ENCODE measurements at places on chromosomes 13 and 19.

DNA sequence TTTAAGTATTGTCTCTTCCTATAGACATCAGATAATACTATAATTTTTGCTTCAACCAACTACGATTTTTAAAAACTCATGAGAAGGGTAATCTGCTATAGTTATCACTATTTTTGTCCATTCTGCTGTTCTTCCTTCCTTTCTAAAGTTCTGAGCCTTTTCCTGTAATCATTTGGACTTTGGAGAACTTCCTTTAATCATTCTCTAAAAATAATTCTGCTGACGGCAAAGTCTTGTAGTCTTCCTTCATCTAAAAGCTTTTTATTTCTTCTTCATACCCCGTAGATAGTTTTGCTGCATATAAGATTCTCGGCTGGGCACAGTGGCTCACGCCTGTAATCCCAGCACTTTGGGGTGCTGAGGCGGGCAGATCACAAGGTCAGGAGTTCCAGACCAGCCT is 5.1 kb upstream of the FCGBP start:
- no peak for DNase-seq

GRCh38 chr19:7691497-7691896 is 10.4 kb downstream of the FCER2 start:
- DNase-seq = no peak

DNA sequence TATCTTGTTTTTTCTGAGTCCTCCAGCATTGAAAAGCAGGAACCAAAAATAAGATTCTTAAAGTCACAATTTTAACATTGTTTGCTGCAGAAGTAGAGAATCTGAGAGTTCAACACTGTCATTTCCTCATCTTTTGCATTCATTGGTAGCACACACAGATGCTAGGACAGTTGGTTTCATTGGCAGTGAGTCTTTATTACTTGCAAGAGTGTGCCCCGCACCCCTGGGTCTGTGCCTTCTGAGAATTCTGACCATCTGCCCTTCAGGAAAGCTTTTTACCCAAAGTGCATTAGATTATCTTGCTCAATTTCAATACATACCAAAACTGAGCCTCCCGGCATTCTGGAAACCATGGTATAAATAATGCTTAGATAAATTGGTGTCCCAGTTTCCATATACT is 247.7 kb upstream of the SLITRK1 start:
- DNase-seq = no peak

- DNase-seq = no peak
Observed at GRCh38 chr13:45242070-45242469, 41.2 kb upstream of the KCTD4 start.

- DNase-seq = no peak
Observed at GRCh38 chr19:51367255-51367564, 1.0 kb upstream of the ETFB start.

GRCh38 chr13:78719367-78719766 is 60.4 kb upstream of the OBI1 start:
- no peak for DNase-seq

DNA sequence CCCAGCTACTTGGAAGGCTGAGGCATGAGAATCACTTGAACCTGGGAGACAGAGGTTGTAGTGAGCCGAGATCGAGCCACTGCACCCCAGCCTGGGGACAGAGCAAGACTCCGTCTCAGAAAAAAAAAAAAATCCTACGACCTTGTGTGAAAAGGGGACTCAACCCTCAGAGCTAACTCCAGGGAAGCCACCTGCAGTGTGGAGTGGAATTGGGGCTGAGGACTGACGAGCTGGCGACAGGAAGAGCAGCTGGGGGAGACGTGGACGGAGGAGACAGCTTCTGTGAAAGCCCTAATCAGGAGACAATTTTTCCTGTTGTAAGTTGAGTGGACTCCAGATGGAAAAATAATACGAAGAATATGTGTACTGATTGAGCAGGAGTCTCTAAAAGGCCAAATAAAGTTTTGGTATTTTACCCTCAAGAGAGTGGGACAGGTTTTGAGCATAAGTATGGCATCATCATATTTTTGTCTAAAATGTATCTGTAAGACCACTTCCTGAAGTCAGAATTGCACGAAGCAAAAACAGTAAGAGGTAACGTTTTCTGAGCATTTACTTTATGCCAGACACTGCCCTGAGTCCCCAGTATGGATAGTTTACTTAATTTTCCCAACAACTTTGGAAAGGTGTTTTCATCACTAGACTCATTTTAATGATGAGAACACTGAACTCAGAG is 12.0 kb upstream of the LAIR1 start:
- no peak for DNase-seq

DNA sequence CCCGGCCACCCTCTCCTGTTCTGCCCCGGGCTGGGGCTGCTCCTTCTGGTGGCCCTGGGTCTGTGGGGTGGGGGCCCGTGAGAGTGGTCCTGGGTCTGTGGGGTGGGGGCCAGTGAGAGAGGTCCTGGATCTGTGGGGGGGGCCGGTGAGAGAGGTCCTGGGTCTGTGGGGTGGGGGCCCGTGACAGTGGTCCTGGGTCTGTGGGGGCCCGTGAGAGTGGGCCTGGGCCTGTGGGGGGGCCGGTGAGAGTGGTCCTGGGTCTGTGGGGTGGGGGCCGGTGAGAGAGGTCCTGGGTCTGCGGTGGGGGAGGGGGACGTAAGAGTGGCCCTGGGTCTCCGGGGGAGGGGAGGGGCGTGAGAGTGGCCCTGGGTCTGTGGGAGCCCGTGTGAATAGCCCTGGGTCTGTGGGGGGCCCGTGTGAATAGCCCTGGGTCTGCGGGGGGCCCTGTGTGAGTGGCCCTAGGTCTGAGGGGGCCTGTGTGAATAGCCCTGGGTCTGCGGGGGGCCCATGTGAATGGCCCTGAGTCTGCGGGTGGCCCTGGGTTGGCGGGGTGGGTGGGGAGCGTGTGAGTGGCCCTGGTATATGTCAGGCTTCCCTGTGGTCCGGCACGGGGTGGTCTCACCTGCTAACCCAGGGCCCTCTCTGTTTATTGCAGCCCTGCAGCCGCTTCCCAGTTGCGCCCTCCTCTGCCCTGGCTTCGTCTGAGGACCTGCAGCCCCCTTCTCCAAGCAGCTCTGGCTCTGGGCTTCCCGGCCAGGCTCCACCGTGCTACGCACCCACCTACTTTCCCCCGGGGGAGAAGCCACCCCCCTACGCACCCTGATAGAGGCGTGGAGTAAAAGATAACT is 52.3 kb downstream of the TMEM255B start:
- no peak for DNase-seq

- DNase-seq = no peak
Observed at GRCh38 chr13:55038230-55038629, 2009.6 kb downstream of the OLFM4 start.

DNA sequence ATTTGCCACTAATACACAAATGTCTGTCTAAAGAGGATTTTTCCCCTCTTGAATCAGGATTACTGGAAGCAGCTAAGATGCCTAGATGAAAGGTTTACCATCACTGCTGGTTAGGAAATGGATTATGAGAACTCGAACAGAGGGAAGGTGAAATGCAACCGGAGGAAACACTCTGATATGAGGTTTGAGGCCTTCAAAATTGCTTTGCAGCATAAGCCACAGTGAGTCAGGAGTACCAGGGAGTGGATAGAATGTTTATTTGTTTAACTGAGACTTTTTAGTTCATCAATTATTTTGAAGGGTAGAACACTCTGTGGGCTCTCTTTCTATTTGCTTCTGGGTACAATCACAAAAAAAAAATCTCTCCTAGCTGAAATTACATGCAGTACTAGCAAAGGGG is 18.1 kb downstream of the CDADC1 start:
- no peak for DNase-seq

GRCh38 chr19:811506-812048 is 10.2 kb downstream of the PLPPR3 start:
- DNase-seq = no peak

DNA sequence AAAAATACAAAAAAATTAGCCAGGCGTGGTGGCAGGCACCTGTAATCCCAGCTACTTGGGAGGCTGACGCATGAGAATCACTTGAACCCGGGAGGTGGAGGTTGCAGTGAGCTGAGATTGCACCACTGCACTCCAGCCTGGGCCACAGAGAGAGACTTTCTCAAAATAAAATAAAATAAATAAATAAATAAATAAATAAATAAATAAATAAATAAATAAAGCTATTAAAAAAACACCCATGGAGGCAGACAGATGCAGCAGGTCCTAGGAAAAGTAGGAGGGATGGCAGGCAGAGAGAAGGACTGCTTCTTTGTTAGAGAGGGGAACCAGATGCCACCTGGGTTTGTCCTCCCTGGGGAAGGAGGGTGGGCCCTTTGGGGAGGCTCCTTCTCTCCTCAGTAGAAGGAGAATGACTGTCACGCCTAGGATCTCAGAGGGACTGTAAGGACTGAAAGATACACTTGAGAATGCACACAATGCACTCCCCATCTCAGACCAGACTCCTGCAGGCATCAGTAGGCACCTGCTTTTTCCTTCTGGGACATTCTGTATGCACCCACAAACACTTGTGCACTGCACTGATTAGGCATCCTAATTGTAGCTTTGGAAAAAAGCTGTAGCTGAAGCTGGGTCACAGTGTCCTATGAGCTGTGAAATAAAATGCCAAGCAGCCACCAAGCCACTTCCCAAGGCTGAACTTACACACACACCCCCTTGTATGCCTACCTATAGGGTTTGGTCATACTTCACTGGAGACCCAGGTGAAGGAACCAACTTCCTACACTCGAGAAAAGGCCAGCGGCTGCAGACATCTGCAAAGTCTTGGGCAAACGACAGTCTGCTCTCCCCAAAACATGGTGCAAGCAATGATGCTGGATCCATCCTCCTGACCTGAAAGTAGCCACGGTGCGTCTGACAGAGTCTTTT is 18.9 kb upstream of the SLC35E1 start:
- DNase-seq = no peak

DNA sequence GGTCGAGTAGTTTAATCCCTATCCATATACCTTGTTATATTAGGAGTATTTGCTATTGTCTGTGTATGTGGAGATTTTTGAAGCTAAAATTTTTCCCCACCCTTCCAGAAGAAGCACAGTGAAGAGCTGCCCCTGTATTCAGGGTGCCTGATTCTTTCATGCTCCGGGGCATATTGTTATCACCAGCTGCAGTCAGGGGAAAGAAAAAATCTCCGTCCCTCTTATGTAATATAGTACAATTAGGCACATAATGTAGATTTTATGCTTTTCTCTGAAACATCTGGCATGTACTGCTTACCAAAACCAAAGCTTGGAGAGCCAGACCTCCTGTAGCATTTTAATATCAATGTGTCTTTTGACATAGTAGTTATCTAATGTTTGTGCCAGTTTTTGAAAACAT is 214.9 kb upstream of the EDNRB start:
- DNase-seq = no peak

GRCh38 chr13:28723806-28724205 is 5.0 kb upstream of the SLC46A3 start:
- DNase-seq = no peak

Measured in Jurkat, Clone E6-1 (cell line).